ENCODE measurements at places on chromosomes 6 and 20. TPM values are rescaled to one million over a fixed set of nuclear protein-coding genes. Genes with fewer than 3 reads are reported as not detected.

The HMGCLL1 gene
- 1.3 TPM for total RNA-seq

The NKAIN2 gene
- total RNA-seq = not detected

The FBXL4 gene
- 15.7 TPM for total RNA-seq

The NKAIN4 gene
- not detected for total RNA-seq

The TBP gene
- 11.2 TPM for total RNA-seq

The CFAP61 gene
- total RNA-seq = 0.17 TPM

The ATP9A gene
- 69.4 TPM for total RNA-seq

The SEMG2 gene
- total RNA-seq = not detected

The DST gene
- total RNA-seq = 426 TPM

The DTD1 gene
- 53.9 TPM for total RNA-seq

The VWA7 gene
- total RNA-seq = 0.50 TPM

The CD109 gene
- total RNA-seq = 34.1 TPM

The NOX3 gene
- total RNA-seq = not detected

The SLCO4A1 gene
- total RNA-seq = 1.3 TPM

The RNF217 gene
- total RNA-seq = 14.0 TPM

The DPPA5 gene
- not detected for total RNA-seq

The MAS1 gene
- total RNA-seq = not detected

The SLC22A7 gene
- not detected for total RNA-seq

The LRFN2 gene
- not detected for total RNA-seq

The GLP1R gene
- total RNA-seq = not detected

The ZNF831 gene
- total RNA-seq = not detected

The SPATS1 gene
- total RNA-seq = not detected

The BTN2A1 gene
- 10.2 TPM for total RNA-seq

The ECHDC1 gene
- total RNA-seq = 79.3 TPM

The DACT2 gene
- not detected for total RNA-seq

The NMBR gene
- not detected for total RNA-seq

The FOXQ1 gene
- total RNA-seq = 6.5 TPM

The RGS19 gene
- 7.4 TPM for total RNA-seq

The THBD gene
- 27.3 TPM for total RNA-seq

The COQ3 gene
- total RNA-seq = 3.3 TPM

The PTCRA gene
- total RNA-seq = not detected

The CD93 gene
- total RNA-seq = 1.0 TPM

The TNNC2 gene
- 2.2 TPM for total RNA-seq

The PSORS1C2 gene
- not detected for total RNA-seq

The C20orf202 gene
- total RNA-seq = under 0.01 TPM

The CST2 gene
- total RNA-seq = not detected

The NRSN1 gene
- not detected for total RNA-seq

The SLC23A2 gene
- total RNA-seq = 13.4 TPM
